Mesenteric fat pad (tissue), 1 donor: ENCODE measurements at places on chromosomes 7 and 10.
A peak's percentile ranks its signal among the peaks of the same experiment; 100 is the strongest.

GRCh38 chr7:36344622-36345021, 45.0 kb upstream of the ANLN start:
- no peak for DNase-seq

GRCh38 chr10:60280475-60280874, 109.2 kb downstream of the ANK3 start:
- DNase-seq, result no peak

DNA sequence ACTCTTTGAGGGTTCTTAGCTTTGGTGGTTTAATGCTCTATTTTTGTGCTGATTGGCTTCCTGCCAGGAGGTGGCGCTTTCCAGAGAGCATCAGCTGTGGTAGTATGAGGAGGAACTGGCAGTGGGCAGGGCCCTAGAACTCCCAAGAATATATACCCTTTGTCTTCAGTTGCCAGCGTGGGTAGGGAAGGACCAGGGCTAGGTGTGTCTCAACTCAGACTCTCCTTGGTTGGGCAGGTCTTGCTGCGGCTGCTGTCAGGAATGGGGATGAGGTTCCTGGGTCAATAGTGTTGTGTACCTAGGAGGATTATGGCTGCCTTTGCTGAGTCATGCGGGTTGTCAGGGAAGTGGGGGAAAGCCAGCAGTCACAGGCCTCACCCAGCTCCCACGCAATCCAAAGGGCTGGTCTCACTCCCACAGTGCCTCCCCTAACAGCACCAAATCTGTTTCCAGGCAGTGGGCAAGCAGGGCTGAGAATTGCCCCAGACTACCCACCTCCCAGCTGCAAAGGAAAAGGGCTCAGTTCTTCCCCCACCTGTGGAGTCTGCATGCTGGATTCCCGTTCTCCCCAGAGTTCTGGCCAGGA, 191.5 kb downstream of the PHTF2 start:
- no peak for DNase-seq

GRCh38 chr7:107696330-107696946, 35.8 kb downstream of the SLC26A4 start:
- no peak for DNase-seq

- no peak for DNase-seq
Observed at GRCh38 chr7:50857804-50858489, 75.3 kb upstream of the GRB10 start.

DNA sequence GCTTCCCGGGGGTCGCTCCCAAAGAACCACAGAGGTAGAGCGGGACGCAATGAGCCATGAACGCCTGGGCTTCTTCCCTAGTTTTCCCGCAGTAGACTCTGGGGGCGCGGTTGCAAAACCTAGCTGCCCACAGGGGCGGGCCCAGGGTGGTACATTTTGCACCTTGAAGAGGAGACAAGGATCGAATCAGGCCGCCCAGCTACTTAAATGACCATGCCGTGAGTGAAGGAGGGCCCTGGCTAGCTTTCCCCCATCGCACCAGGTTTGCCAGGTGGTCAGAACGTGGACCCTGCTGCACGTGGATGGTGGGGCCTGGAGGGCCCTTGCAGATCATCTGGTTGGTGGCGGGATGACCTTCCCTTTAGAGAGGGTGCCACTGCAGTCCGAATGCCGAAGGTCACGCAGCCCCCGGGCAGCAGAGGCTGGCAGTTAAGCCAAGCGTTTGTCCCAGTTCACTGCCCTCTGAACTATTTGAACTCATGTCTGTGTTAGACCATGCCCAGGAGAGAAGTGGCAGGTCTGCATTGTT, 604 bp upstream of the SHTN1 start:
- no peak for DNase-seq

- peak; percentile 60 for DNase-seq
Observed at GRCh38 chr7:155835446-155836215, 23.4 kb upstream of the SHH start.

- DNase-seq, result no peak
Observed at GRCh38 chr10:106535304-106535953, 629.1 kb downstream of the SORCS1 start.

DNA sequence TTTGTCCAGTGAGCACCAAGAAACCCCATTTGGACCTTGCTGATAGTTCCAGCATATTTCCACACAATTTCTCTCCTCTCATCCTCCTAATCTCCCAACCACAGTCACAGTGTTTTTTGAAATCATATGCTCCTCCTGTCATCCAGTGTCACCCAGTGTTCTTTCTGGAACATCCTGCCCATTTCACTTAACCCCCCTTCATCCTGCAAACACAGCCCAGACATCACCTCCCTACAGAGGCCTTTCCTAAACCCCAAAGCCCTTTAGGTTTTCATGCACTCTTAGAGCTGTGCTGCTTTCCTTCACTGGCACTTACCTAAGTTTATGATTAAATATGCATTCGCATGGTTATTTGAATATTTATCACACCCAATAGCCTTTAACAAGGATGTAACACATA, 1158.0 kb upstream of the C7orf33 start:
- DNase-seq, result no peak

DNA sequence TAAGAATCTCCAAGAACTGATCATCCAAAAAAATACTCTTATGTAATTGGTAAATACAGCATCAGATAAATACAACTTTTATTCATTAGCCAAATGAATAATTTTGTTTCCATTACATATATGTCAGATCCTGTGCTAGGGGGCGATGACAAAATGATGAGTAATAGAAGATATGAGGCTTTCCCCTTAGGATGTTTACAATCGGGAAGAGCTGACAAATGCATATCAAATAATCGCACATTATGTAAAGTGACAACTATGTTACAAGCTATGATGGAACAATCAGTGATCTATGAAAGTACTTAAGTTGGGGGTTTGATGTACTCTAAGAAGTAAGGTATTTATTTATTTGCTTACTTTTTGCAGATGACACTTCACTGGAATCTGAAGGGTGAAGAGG, 465.6 kb upstream of the VSTM2A start:
- DNase-seq, result no peak

- no peak for DNase-seq
Observed at GRCh38 chr10:17599089-17599488, 18.1 kb downstream of the HACD1 start.

GRCh38 chr7:156735851-156736250, 95.3 kb downstream of the RNF32 start:
- DNase-seq, result no peak

DNA sequence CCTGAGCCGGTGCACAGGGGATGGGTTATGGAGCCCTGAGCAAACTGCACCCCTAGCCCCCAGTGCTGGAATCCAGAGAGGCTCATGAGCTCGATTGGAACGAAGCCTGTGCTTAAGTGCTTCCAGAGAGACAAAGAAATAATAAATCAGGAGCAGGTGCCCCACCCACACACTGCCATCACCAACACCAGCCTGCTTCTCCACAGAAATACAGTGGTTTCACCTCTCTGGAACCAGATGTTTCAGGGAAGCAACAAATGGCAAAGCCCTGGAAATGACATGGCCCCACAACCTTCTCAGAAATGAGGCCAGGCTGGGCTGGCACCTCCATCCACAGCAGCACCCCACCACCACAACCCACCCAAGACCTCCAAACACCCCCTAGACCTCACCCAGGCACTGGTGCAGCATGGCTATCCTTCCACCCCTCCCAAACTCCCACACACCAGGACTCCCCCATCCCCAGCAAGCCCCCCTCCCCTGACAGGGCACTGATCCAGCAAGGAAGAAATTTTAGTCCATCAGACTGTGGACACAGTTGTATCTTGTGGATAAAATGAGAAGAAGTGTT, 4.1 kb upstream of the SLC18A3 start:
- DNase-seq, result peak; percentile 11

- no peak for DNase-seq
Observed at GRCh38 chr10:57049096-57049495, 688.0 kb upstream of the ZWINT start.

DNA sequence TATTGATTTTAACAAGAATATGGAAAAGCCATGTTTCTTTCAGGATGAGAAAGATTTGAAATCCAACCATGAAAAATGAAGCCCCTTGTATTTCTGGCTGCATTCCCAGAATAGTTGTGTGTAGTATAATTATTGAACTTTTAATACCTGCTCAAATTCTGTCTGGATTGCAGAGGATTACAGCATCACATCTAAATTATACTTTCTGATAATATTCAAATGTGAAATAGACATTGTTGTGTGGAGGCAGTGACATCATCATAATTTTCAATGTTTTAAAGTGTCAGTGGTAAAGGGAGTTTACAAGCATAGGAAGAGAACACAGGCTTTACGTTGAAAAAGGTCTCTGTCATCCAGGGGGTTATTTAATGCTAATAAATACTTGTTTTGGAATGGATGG, 93.4 kb downstream of the POLL start:
- no peak for DNase-seq

DNA sequence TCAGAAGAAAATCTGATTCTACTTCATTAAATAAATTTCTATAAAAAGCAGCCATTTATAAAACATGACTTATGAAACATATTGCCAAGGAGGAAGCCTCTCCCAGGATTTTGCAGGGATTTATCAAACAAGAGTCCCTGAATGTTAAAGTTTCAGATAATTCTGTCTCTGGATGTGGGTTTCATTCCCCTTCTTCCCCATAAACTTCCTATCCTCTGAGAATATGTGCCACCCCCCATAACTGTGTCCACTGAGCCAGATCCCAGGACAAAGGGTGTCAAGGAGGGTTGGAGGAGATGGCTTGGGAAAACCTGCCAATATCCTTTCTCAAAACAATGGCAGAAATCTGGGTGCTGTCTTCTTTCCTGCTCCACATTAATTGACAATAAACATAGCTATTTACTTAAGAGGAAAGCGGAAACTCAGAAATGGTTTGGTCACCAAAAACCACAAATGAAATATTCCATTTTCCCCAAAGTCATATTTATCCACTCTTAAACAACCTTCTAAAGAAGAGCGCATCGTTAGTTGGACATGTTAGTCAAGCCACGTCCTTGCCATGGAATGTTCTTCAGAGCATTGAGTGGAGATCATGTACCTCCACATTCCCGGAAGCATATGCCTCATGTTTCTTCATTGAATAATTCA, 54.3 kb upstream of the AKR1E2 start:
- no peak for DNase-seq

GRCh38 chr10:124896751-124897150, 45.2 kb upstream of the ZRANB1 start:
- peak; percentile 8 for DNase-seq
